Osteocyte (in vitro differentiated cells): ENCODE measurements at places on chromosomes 2 and 18.
A peak's percentile ranks its signal among the peaks of the same experiment; 100 is the strongest.

DNA sequence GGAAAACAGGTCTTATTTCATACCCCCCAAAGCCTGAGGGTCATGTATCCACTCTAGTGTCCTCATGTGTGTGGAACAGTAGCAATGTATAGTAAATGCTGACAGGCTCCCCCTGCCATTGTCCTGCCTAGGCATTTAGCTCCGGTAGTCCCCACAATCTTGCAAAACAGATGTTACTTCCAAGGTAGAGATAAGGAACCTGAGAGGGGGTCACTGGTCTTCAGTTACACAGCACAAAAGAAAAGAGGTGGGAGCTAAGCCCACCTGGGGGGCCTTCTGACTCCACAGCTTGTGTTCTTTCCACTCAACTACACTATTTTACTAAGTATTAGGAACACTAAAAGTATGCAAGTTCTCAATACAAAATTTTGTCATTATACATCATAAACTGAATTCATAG is 17.4 kb upstream of the FECH start:
- H3K36me3 ChIP-seq = peaks cover 60% of the 10 kb centered on the region
- no peaks in the 10 kb centered on the region for H3K27me3 ChIP-seq
- H3K27ac ChIP-seq = no peak overlapping the region
- H3K4me1 ChIP-seq = no peaks in the 10 kb centered on the region
- DNase-seq = no peak

GRCh38 chr2:217834057-217834620 is 168.7 kb downstream of the TNS1 start:
- no peak for DNase-seq
- H3K36me3 ChIP-seq = peaks cover 37% of the 10 kb centered on the region
- no peak overlapping the region for H3K4me3 ChIP-seq
- peak overlapping the region; percentile 7 for H3K27ac ChIP-seq
- H3K27me3 ChIP-seq = no peaks in the 10 kb centered on the region
- H3K4me1 ChIP-seq = peaks cover 28% of the 10 kb centered on the region

GRCh38 chr2:121284463-121285449 is at the start of gene TFCP2L1:
TSS of gene TFCP2L1 (minus strand) at chr2:121285202. CDS start at chr2:121285109, 93 bp downstream.
- peak within 1 kb of the TSS; percentile 63 for H3K4me3 ChIP-seq
- H3K27me3 ChIP-seq = peaks cover 60% of the 10 kb centered on the region
- DNase-seq = peak; percentile 72

DNA sequence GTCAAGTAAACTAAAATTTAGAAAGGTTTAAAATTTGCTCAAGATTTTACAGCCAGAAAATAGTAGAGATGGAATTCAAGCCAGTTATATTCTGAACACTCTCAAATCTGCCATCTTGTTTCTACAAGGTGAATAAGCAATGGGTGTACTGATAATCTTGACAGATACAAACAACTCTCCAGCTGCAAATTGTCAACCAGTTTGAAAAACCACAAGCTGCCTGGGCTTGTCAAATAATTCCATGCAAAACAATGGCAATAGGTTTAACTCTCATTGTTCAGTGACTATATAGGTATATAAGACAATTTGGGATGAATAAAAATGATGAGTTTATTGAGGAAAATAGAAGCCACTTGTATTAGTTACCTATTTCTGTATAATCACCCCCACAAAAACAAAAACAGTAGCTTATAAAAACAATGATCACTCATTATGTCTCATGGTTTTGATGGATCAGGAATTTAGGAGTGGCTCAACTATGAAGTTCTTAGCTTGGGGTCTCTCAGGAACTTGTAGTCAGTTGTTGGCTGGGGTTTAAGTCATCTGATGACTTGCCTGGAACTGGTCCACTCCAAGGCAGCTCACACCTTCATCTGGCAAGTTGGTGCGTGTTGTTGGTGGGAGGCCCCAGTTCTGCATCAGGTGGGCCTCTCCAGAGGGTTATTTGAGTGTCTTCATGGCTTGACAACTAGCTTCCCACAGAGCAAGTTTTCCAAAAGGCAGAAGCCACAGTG is 12.6 kb upstream of the EVA1A start:
- peaks cover 33% of the 10 kb centered on the region for H3K4me1 ChIP-seq
- no peaks in the 10 kb centered on the region for H3K27me3 ChIP-seq
- H3K27ac ChIP-seq = no peak overlapping the region
- no peaks in the 10 kb centered on the region for H3K36me3 ChIP-seq
- no peak overlapping the region for H3K4me3 ChIP-seq
